ENCODE measurements at places on chromosomes 12 and 14.

GRCh38 chr12:80040075-80040738 lies 59.1 kb upstream of the OTOGL start:
- no peak for DNase-seq

DNA sequence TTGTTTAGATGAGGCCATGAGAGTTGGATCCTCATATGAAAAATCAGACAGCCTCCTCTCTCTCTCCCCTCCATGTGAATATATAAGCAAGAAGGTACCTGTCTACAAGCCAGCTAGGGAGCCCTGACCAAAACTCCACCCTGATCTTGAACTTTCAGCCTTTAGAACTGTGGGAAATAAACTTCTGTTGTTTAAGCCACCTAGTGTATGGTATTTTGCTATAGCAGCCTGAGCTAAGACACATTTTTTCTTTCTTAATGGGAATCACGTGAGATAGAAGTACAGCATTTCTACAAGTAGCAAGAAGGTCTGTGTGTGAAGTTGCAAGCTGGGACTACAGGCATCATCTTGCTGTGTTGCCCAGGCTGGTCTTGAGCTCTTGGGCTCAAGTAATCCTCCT lies 16.3 kb upstream of the ABHD12B start:
- DNase-seq, result no peak

GRCh38 chr12:9731797-9732196 lies 1.1 kb downstream of the CLECL1 start:
- DNase-seq, result no peak

DNA sequence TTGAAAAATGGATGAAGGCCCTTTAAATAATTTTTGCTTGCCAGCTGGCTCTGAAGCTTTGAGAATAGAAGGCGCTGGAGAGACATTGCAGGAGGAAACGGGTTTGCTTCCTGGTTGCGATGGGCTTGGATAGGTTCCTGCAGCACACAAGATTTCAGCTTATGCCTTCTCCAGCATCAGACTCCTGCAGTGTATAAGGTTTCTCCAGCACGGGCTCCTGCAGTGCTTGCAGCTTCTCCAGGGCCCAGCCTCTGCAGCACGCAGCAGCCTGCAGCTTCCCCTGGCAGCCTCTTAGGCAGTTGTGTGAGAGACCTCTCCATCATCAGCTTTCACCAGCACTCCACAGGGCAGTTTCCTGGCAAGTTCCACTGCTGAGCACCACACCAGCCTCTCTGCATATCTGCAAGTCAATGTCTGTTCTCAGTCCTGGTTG lies 78.7 kb upstream of the ZDHHC17 start:
- no peak for DNase-seq

GRCh38 chr12:118103201-118103600 lies 610 bp downstream of the VSIG10 start:
- no peak for DNase-seq

DNA sequence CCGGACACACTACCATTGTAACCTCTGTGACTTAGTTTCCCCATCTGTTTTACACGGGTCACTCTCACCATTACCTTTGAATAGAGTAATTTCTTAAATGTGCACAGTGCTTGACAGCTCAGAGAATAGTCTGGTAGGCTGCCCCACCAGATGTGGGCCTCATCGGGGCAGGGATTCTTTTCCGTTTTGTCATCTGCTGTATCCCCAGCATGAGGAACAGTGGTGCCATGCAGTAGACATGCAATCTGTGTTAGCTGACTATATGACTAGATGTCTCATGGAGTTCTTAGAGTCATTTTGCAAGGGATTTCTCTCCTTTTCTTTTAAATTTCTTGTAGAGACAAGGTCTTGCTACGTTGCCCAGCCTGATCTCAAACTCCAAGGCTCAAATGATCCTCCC lies 44.9 kb upstream of the PLEKHG3 start:
- no peak for DNase-seq

- no peak for DNase-seq
Measured at GRCh38 chr12:123833830-123834229, 71.7 kb downstream of the DNAH10 start.

DNA sequence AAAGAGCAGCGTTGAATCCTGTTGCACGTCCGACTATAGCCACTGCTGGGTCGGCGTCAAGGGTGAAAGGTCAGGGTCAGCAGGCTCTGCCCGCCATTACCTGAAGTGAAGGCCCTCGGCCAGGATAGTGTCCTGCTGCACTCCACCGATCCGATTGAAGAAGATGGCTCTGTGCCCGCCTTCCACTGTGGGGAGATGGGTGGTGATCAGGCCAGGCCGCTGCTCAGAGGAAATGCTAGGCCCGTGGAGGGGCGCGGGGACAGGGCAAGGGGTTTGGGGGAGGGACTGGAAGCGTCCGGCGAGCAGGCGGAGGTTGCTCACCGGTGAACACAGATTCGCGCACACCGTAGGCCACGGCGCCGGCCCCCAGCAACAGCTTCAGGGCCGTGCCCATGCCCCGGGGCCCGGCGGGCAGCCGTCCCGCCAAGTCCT lies 352 bp downstream of the PHB2 start:
- no peak for DNase-seq

GRCh38 chr12:64810831-64811230 lies 13.6 kb upstream of the TBC1D30 start:
- DNase-seq, result no peak

DNA sequence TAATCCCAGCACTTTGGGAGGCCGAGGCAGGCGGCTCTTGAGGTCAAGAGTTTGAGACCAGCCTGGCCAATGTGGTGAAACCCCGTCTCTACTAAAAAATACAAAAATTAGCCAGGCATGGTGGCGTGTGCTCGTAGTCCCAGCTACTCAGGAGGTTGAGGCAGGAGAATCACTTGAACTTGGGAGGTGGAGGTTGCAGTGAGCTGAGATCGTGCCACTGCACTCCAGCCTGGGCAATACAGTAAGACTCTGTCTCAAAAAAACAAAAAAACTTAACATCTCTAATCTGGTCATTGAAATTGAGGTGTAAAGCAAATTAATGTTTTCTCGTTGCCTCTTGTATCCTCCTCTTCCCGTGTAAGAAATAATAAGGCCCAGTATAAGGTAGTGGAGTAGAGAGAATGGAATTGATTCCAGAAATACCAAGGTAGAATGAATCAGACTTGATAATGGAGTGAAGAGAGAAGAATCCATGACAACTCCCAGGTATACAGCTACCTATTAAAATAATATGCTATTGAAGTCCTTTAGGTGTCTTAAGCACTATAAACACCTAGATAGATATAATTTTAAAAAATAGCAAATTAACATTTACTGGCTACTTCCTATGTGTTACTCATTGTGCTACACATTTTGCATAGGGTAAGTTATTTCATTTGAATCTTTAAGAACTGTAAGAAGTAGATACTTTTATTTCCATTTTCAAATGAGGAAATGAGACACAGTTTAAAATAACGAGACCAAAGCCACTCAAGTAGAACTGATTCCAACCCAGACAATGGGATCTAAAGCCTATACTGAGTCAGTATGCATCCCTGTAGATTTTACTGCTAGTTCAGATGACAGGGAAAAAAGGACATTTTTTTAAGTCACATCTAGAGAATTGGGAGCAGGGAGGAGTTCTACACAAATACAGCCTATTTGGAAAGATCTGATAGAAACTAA lies 23.2 kb downstream of the RAP1B start:
- DNase-seq, result no peak

DNA sequence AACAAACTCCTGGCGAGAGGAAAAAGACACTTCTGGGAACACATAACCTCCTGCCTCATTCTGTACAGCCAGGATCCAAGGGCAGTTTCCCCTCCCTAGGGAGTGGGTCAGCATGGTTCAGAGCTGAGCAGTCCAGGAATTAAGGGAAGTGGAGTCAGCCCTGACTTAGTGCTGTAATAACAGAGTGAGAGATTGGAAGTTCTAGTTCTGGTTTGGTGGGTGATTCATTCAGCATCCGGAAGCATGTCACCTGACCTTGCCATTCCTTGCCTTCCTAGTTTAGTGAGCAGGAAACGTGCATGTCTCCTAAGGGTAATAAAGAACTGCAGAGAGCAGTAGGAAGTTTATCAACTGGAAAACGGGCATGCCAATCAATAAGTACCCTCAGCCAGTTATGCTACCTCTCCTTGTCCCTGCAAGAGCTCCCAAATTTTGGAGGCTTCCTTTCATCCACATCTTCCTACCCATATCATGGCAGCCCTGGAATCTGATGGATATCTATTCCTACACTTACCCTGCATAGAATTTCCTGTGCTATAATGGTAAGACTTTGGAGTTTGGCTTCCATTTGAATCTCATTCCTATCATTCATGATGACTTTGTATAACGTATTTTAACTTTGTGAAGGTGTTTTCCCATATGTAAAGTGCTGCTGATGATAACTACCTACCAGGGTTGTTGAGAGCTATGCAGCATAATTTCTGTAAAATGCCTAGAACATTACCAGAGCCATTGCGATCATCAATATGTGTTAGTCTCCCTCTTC lies 28.5 kb upstream of the MAGOHB start:
- no peak for DNase-seq

DNA sequence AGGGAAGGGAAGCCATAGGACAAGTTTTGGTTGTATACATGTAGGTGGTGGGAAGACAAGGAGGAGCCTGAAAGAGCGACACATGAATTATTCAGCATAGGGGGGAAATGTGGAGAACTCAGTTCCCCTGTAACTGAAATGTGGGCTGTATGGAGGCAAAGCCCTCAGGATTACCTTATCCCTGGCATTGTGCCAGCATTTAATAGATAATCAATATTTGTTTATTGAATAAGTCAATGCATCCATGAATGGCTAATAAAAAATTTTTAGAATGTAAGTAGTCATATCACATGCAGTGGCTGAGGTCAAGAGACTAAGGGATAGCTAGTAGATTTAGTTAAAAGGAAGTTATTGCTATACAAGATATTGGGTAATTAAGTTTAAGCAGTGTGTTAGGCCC lies 232.4 kb downstream of the SNAPC1 start:
- no peak for DNase-seq

GRCh38 chr14:87784386-87784785 lies 208.6 kb downstream of the GALC start:
- DNase-seq, result no peak

- no peak for DNase-seq
Measured at GRCh38 chr14:52080158-52080800, 11.4 kb upstream of the NID2 start.
